ENCODE measurements at places on chromosomes 13 and 19.

GRCh38 chr13:77523834-77524728 lies 11.4 kb upstream of the SCEL start:
- no peak for DNase-seq

- no peak for DNase-seq
Measured at GRCh38 chr19:33703438-33703750, 81.6 kb downstream of the CHST8 start.

DNA sequence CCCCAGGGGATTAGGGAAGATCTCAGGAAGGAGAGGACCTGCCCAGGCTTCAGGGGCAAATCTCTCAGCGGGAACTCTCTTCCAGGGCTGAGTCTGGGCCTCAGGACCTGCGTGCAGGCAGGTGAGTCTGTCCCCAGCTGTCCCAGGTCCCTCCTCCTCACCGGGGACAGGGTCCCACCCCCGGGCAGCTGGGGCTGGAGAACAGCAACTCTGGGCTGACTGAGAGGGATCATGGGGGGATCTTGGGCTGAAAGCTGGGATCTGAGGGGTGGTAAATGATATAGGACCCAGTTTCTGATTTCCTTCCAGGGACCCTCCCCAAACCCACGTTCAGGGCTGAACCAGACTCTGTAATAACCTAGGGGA lies 14.3 kb downstream of the LILRA1 start:
- no peak for DNase-seq

DNA sequence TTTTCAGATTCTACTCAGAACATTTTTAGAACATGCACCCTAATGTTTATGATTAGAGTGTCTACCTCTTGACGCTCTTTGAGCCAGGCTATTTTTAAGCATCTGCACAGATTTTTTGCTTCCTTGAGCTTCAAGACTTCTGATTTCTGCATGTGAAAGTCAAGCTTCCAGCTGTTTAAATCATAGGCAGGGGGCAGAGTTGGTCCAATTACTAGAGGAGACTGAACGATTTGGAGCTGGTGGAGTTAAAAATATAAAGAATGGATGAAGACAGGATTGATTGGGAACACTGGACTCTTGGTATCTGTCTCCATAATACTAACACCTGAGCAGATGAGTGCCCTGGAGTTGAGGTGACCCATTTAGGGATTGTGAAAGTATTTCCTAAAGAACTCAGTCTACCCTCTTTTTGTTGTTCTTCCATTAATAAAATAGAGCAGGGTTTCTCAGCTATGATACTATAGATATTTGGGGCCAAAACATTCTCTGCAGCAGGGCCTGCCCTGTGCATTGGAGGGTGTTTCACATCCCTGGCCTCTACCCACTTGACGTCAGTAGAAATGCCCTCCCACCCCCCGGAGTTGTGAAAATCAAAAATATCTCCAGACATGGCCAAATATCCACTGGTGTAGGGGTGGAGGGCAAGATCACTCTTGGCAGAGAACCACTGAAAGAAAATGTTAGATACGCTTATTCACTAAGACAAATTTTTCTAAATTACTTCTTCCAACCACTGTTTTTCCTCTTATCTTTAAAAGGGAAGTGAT lies 160.1 kb downstream of the COG6 start:
- no peak for DNase-seq

DNA sequence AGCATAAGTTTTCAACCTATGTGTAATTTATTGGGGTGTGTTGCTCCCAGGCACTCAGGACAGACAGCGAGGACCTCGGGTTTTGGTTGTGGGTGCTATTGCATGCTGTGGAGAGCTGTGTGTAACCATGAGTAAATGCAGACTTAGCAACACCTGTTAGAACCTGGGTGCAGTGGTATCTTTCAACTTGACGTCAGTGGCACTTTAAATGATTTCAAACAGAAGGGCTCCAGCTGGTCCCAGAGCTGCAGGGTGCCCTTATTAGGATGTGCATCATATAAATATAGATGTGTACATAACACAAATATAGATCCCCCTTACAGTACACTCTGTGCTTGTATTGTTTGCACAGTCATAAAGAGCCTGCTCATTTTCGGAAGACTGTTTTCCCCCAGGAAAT lies 228.3 kb upstream of the IRS2 start:
- no peak for DNase-seq
